ENCODE measurements at places on chromosomes 5 and 9. TPM values are rescaled to one million over a fixed set of nuclear protein-coding genes. Genes with fewer than 3 reads are reported as not detected.

Gene PCDHGC3
- total RNA-seq, result 69.0 TPM

Gene AGPAT2
- 3.5 TPM for total RNA-seq

Gene MSX2
- total RNA-seq, result 0.69 TPM

Gene EQTN
- 1.4 TPM for total RNA-seq

Gene RNF183
- not detected for total RNA-seq

Gene TAL2
- total RNA-seq, result 1.4 TPM

Gene AFAP1L1
- total RNA-seq, result 5.5 TPM

Gene KCNN2
- total RNA-seq, result 33.9 TPM
